ENCODE measurements at places on chromosomes 2 and 18. TPM values are rescaled to one million over a fixed set of nuclear protein-coding genes. Genes with fewer than 3 reads are reported as not detected.

CPS1 gene
- 27.5 TPM for total RNA-seq

C2orf15 gene
- total RNA-seq: 16.9 TPM

CYP27A1 gene
- total RNA-seq: 2.0 TPM

GRCh38 chr2:33810046-33810835 is 211.1 kb upstream of the FAM98A start:
- no peak for DNase-seq

DNA sequence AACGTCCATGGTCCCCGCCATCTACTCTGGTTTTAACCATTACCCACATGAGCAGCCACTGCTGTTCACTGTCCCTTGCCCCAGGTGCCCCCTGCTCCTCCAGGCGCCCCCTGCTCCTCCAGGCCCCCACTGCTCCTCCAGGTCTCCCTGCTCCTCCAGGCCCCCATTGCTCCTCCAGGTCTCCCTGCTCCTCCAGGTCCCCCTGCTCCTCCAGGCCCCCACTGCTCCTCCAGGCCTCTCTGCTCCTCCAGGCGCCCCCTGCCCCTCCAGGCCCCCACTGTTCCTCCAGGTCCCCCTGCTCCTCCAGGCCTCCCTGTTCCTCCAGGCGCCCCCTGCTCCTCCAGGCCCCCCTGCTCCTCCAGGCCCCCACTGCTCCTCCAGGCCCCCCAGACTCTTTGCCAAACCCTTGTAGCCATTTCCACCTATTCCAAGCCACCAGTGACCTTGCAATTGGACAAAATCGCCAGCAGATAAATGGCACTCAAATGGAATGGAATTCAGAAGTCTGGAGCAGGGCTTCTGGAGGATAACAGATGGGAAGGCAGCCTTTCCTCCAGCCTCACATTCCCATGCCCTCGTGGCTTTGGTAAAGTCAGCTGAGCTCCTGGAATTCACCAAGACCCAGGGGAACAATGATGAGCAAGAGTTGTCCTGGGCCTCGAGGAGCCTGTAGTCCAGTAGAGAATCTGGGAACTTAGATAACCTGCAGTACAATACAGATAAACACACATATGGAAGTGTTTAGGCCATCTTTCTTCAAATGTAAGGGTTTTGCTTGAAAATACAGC is 13.3 kb upstream of the RPL31 start:
- no peak for DNase-seq

DNA sequence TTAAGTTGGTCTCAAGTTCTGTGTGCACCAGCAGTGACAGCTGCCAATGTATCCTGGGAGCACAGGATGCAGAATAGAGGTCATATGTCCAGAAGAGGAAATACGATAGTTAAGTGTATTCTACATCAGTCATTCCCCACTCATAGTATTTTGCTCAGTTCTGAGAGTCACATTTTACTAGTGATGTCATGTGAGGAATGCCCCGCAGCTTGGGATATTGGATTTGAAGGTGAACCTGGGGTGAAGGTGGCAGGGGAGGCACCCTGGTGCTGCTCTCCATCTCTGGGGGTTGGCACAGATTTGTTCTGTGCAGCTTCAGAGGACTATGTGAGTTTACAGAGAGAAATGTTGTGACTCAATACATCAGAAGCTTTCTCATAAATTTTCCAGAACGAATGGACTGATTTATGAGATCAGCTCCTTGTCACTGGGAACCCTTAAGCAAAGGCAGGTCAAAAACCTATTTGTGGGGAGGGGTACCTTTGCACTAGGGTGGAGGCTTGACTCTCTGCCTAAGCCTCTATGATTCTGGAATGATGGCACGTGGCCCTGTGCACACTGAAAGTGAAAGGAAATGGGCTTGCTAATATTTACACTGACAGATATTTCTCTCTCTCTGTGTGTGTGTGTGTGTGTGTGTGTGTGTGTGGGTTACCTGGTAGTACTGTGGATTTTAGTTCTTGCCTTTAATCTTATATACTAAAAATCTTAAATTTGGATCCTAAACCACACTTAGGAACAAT is 95.9 kb downstream of the NEB start:
- DNase-seq: no peak

- no peak for DNase-seq
These were observed 19.8 kb downstream of the DTNA start for GRCh38 chr18:34729740-34730355.

- DNase-seq: no peak
These were observed 70.8 kb upstream of the SLC39A10 start for GRCh38 chr2:195586062-195586714.

DNA sequence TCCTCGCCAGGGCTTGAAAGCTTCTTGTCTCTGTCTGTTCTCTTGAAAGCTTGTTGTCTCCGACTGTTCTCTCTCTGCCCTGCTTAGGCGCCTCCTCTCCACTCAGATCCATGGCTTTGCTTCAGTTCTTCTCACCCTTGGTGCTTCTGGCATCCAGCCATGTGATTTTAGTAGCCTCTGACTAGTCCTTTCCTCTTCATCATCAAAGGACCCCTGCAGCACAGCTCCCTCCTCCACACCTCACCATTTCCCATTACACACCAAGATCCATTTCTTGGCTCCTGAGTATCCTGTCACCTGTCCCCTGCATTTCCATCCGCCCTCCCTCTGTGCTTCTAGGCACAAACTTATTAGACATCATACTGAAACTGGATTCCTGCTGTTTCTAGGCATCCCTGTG is 59.4 kb downstream of the ZNF236 start:
- no peak for DNase-seq

DNA sequence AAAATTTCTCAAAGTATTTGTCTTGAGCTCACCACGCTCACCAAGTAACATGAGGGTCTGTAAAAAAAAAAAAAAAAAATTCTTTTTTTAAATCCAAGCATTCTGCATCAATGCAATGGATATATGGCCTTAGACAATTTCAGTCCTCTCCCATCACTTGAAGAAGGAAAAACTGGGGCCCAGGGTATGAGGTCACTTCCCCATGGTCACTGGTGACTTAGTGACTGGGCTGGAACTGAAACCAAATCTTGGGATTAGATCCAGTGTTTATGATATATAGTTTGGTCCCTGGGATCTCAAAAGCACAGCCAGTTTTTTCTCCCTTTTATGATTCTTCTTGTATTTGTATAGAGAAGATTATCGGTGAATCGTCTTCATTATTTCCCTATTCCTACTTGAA is 477.9 kb upstream of the TNP1 start:
- no peak for DNase-seq

DNA sequence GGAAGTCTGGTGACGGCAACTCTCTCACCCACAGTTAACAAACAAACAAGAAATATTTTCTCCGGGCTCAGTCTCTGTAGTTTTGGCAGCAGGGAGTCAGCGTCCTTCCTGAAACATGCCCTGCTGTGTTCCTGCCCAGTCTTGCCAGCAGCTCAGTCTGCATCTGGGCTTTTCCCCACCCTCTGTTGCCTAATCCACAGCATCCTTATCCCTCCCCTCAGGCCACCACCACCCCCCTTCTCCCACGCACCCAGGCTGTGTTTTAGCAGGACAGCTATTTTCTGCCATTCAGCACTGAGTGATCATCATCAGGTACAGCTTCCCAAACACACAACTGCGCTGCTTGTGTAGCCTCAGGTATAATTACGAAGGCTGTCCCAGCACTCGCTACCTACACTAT is 168.2 kb downstream of the DPP10 start:
- no peak for DNase-seq

DNA sequence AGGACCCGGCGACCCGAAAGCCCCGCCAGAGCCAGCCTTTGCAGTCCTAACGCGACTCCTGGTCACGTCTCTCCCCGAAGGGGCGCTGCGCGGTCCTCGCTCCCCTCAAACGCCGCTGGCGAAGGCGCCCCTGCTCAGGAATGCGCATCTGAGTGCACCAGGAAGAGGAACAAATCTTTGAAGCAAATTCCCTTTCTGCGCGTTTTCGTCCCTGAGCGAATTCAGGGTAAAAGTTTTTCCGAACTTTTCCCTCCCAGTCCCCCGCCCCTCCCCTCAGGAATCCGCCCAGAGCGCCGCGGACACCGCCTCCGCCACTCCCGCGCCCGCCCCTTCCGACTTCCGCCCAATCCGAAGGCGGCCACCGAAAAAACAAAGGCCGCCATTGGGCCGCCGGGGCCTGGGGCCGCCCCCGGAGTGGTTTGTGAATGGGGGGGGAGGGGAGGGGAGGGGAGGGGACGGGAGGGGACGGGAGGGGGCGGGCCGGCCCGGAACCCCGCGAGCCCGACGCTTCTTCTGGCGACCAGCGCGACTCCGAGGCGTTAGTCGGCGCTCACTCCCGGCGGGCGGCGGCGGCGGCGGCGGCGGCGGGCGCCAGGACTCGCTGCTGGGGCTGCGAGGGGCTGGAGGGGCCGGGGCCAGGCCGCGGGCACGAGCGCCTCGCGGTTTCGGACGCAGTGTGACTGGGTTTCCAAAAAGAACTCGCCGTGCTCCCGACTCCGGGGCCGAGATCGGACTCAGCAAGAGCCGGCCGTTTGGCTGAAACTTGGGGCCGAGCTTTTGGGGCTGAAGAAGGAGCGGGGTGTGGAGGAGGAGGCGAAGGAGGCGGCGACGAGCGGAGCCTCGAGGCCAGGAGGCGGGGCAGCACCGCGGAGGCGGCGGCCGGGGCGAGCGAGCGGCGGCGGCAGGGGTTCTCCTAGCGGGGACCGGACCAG is at the start of gene FZD7:
TSS of gene FZD7 (plus strand) at position 539 of the 932 bp plus-strand sequence. CDS start 793 bp downstream, outside the sequence.
- peak; percentile 87 for DNase-seq

GRCh38 chr2:191582355-191582754 is 95.6 kb upstream of the NABP1 start:
- peak; percentile 51 for DNase-seq

DNA sequence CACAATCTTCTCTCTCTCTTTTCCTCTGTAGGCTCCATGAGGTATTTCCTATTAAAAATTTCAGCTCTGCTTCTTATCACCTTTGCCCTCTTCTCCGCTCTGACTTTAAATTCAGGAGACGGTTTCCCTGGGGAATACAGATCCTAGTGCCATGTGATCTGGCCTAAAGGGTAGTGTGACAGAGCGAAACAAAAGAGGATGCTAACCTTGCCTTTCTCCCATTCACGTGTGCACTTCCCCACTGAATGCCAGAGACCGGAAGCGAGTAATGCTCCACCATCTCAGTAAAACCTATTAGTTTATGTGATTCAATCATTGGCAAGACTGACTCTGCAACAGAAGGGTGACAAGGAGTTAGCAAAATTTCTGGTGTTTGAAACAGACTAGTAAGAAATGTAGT is 358.3 kb downstream of the ZNF521 start:
- DNase-seq: no peak
